ENCODE measurements at places on chromosomes 5 and 9.

DNA sequence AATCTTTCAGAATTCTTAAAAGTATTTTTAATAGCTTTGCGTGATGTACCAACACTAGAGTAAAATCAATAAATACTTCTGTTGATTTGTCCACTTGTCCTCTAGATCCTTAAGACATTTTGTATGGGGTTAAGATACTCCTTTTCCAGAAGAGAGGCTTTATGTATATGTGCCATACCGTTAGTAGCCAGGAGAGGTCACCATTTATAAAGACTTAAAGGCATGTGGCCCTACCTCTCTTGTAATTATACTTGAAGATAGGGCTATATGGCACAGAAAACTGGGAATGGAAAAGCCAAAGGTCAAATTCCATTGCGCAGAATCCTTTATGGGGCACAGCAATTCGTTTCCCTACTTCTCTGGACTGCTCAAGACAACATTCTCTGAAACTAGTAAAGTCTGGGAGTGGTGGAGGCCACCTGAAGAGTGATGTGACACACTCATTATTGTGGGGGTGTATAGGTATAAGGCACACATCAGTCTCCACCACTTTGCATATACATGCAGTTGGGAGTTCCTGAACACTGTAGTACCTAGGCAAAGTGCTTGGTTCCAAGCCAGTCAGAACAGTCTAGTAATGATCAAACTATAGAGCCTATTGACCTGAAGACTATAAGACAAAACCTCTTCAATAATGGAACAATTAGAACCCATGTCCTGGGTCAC is 140.1 kb upstream of the FBXL17 start:
- DNase-seq: no peak

DNA sequence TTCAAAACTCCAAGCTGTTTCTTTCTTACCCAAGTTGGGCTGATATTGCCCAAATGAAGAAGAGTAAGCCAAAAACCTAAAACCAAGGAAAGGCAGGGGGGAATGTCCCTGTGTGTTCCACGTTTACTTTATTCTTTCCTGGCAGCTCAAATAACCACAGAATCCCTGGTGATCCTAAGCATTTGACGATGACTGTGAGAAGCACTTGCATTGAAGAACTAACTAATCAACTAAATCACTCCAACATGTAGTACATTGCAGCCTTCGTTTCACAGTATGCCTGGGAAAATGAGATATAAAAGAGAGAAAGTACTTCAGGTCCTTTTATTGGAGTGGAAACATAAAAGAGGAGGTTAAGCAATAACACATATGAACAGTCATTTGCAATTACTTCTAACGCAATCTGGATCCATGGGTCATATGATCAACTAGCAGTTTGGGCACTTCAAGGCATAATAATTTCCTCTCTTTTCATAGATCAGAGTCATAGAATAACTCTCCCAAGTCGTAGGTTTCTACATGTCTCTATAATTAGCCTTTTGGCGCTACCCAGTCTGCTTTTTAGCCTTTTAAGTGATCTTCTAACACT is 338.4 kb downstream of the TMEM167A start:
- DNase-seq: no peak

DNA sequence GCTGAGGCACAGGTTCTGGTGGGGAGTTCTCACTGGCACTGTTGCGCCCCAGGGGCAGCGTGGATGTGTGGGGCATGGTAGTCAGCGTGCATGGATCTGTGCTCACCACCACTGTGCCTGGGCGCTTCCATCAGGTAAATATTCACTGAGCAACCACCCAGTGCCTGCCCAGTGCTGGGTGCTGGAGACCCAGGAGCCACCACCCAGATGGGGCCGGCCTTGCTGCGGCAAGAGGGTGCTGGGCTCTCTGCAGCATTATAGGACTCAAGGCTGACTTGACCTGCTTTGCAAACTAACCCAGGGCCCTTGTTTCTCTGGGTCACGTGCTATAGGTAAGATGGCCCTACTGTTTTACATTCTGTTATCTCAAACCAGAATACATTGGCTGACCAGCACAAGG is 60.5 kb downstream of the DAP start:
- DNase-seq: no peak

- DNase-seq: no peak
Observed at GRCh38 chr5:67896930-67897313, 318.6 kb upstream of the PIK3R1 start.

DNA sequence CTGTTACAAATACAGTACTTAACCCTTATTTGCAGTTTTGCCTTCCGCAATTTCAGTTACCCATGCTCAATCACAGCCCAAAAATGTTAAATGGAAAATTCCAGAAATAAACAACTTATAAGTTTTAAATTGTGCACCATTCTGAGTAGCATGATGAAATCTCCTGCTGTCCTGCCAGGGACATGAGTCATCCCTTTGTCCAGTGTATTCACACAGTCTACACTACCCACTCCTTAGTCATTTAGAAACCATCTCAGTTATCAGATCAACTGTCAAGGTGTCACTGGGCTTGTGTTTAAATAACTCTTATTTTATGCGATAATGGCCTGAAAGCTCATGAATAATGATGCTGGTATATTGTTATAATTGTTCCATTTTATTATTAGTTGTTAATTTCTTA is 95.8 kb downstream of the PLCXD3 start:
- DNase-seq: no peak

DNA sequence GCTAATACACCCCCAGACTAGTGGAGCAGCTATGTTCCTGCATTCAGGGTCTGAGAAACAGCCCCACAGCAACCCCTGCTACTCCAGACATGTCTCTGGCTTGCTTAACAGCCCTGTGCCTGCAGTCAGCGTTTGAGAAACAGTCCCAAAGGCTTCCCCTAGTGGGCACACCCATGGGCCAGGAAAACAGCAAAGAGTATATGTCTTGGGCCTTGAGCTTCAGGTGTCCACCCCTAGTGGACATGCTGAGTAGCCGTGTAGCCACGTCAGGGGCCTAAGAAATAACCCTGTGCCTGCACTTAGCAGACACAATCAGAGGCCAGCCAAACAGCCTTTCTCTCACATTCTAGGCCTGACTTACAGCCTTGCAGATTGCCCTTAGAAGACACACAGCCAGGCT is 698.6 kb downstream of the PTPRD start:
- DNase-seq: peak; percentile 27

DNA sequence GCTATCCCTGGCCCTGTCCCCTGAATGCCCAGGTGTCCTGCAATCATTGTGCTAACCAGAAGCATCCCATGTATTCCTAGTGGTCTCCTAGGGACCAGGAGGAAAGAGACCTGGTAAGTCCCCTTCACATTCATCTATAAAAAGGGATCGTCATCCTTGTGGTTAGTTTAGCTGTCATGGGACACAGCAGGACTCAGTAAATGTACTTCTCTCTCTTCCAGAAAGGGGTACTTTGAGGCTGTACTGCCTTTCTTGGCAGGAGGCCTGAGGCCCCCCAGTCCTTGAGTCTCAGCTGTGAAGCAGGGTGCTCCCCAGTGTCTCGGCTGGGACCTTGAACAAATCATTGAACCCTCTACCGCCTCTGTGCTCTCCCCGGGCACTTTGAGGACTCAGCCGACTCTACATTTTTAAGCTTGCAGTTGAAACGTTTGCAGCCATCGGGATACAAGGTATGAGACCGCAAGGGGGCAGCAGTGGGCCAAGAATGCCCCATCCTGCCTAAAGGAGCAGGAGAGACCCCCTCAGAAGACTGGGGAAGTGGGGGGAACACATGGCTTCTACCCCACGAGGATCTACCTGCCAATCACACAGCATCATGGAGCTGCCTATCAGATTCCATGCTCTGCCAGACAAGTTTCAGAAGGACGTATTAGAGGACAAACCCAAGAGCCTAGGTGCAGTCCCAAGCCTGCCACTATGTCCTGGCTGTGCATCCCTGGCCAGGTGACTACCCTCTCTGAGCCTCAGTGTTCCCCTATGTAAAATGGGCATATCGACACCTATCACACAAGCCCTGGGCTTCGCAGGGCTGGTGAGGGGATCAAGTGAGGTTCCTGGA is 2.4 kb upstream of the PHYKPL start:
- peak; percentile 93 for DNase-seq

GRCh38 chr5:73952872-73953271 is 326.9 kb downstream of the ARHGEF28 start:
- DNase-seq: no peak

- DNase-seq: no peak
Observed at GRCh38 chr5:171693412-171693811, 92.2 kb upstream of the SMIM23 start.

- DNase-seq: no peak
Observed at GRCh38 chr9:9396518-9396917, 1216.3 kb downstream of the PTPRD start.
